ENCODE measurements at places on chromosomes 4 and X.

- DNase-seq = no peak
Measured at GRCh38 chr4:23734000-23734399, 155.8 kb downstream of the PPARGC1A start.

DNA sequence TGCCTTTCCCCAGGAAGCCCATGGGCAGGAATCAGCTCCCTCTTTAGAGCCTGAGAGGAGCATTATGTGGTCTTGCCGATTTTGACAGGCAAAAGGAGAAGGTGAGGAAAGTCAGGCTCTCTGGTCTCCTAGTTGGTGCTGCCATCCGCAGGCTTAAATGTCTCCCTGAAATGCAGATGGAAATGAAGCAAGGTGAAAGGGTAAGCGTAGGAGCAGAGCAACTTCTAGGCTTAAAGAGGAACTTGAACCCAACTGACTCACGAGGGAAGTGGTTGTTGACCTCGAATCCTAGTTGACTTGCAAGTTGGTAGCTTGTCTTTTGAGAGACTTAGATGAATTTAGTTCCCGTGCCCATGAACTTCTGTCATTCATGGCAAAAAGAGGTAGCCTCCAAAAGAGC is 205.9 kb downstream of the PTTG2 start:
- DNase-seq = no peak

GRCh38 chrX:131394384-131394783 is 105.3 kb upstream of the IGSF1 start:
- no peak for DNase-seq

- DNase-seq = no peak
Measured at GRCh38 chr4:42048394-42048793, 58.1 kb downstream of the SLC30A9 start.

- no peak for DNase-seq
Measured at GRCh38 chrX:46547857-46548256, 2.6 kb upstream of the ZNF674 start.
